ENCODE measurements at places on chromosomes 2 and 18.

- no peak for DNase-seq
Measured at GRCh38 chr2:105391058-105391627, 7.7 kb downstream of the FHL2 start.

- DNase-seq: no peak
Measured at GRCh38 chr18:45871431-45872084, 46.1 kb downstream of the SIGLEC15 start.

DNA sequence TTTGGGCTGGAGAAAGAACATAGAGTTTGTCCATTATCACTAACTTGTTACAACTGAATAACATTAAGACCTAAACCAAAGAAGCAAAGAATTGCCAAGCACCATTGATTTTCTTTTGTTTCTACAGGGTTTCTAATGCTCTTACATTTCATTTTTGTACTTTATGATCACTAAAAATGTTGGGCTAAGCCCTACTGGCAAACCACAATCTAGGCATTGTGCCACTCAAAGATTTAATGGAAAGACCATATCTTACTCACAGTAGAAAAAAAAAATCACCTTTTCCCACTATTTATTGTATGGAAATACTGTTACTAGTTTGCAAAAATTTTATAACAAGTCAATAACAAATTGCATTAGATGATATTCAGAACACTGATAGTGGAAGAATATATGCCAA lies 447.4 kb upstream of the PKDCC start:
- DNase-seq: no peak

GRCh38 chr2:219567791-219568361 lies 3.5 kb downstream of the OBSL1 start:
- DNase-seq: no peak

GRCh38 chr2:37872192-37872750 lies 52.8 kb upstream of the RMDN2 start:
- DNase-seq: no peak

- no peak for DNase-seq
Measured at GRCh38 chr2:86476918-86477317, 35.7 kb downstream of the KDM3A start.

GRCh38 chr2:42052702-42053481 lies 5.1 kb downstream of the PKDCC start:
- peak; percentile 57 for DNase-seq

DNA sequence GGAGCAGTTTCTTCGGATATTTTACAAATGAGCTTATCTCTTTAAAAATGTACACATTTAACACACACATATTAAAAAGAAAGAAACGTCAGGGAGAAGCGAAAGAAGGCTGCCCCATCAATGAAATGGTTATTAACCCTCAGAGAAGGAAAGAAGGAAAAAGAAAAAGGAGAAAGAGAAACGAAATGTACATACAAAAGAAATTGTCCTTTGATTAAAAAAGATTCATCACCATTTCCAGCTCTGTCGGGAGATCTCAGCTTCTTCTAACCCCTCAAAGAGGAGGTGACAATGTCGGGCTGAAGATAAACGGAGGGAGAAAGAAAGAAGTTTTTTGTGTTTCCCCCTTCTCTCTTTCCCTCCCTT lies 1.5 kb downstream of the IKZF2 start:
- DNase-seq: no peak

- DNase-seq: no peak
Measured at GRCh38 chr2:191320881-191321280, 75.7 kb downstream of the MYO1B start.

Data from K562 (cell line).